ENCODE measurements at places on chromosomes 16 and 17.

GRCh38 chr16:79316004-79316458 lies 284.5 kb downstream of the MAF start:
- no peak for DNase-seq

DNA sequence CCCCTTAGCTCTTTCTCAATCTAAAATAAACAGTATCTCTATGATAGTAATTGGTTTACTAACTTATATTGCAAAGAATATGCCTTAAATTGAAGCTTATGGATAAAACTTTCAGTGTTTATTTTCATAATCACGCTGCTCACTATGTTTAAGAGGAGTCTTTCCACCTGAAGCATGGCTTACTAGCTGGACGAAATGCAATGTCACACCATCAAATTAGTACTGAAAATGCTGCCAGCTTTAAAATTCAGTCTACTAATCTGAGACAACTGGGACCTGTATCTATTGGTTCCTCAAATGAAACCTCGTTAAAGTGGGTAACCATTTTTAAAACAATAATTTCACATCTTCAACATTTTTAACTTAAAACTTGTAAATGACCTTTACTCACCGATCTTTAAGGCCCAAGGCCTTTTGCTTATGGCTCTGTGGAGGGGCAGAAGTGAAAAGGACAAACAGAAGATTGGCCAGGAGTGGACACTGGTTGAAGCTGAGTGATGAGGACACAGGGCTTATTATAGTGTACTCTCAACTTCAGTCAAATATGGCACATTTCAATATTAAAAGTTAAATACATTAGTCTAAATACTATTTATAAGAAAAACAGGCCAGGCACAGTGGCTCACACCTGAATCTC lies 212.8 kb upstream of the WSB1 start:
- DNase-seq = no peak

- no peak for DNase-seq
These were observed 6.5 kb upstream of the QRICH2 start for GRCh38 chr17:76314392-76315227.

- no peak for DNase-seq
These were observed 158.1 kb downstream of the CYLD start for GRCh38 chr16:50899951-50900350.

- no peak for DNase-seq
These were observed 378.6 kb downstream of the UTP18 start for GRCh38 chr17:51638971-51639370.

DNA sequence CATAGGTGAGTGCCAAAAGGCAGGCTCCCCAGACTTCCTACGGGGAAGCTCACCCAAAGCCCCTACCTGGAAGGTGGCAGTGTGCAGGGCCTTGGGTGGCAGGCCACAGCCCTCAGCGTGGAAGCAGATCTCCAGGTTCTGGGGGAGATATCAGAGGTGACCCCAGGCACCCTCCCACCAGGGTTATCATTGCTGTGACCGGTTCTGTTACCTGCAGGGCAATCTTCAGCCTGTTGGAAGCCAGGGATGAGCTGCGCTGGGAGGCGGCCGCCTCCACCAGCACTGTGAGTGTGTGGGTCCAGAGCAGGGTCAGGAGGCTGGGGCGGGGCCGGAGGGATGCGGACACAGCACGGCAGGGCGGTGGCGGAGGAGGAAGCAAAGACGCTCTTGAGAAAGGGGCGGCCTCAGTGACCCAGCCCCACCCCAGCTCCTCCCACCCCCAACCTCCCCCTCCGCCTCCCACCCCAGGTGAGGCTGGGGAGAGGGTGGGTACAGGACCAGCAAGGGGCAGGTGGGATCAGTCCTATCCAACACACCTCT lies 13.1 kb downstream of the UNC13D start:
- DNase-seq = no peak

All from T-helper 22 cell (primary cell).